ENCODE measurements at places on chromosomes 4 and X. TPM values are rescaled to one million over a fixed set of nuclear protein-coding genes. Genes with fewer than 3 reads are reported as not detected.

FHDC1 gene
- 0.08 TPM for total RNA-seq

GRCh38 chr4:121380776-121381462 is at the start of gene QRFPR:
QRFPR (minus strand) TSS chr4:121381018; CDS start chr4:121380647, 371 bp downstream.
- DNase-seq, result no peak

DNA sequence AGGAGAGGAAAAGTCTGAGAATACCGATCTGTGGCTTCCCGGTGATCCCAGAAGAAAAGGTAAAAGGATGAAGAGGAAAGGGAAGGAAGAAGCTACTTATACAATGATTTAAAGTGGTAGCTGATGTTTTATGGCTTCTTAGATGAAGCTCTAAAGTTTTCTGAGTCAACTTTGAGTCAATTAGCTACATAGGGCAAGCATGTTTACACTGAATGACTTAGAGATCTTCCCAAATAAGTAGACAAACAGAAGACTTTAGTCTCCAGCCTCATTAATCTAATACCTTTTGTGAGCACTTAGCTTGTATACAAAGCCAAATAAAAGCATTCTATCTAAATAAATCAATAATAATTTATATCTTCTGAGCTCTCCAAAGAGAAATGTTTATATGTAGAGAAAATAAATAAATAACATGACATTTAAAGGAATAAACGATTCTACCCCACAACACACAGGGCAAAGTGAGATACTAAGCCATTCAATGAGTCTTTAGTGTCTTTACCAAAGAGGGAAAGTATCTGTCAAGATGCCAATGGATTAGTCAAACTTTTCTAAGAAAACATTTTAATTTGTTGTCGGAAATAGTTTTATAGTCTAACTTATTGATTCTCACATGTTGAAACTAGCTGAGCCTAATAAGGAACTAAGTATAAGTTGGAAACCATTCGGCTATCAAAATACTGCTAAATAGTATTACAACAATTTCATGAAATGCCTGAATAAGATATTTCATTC is 46.0 kb upstream of the TMEM184C start:
- no peak for DNase-seq

ENAM gene
- total RNA-seq, result not detected

- no peak for DNase-seq
Measured at GRCh38 chr4:172232966-172233365, 419.8 kb downstream of the GALNTL6 start.

CA5B gene
- total RNA-seq, result 33.9 TPM

GAGE12E gene
- not detected for total RNA-seq

GRCh38 chr4:142523111-142523510 is 323.0 kb downstream of the INPP4B start:
- no peak for DNase-seq

DNA sequence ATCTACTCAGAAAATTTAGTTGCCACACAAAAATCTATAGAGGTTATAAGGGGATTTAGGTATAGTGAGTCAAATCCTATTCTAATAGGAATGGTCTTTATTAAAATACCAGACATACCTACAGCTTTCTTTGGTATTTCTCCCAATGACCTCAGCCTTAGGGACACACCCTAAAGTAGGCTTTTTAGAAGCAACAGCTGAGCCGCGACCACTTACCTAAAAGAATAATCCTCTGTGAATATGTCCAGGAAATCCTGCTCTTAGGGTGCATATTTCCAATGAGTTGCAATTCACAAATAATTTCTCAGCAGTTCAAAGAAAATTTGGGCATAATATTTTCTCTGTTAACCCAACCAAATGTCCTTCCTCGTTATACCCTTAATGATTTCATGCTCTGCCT is 2.7 kb downstream of the DCX start:
- no peak for DNase-seq

DNA sequence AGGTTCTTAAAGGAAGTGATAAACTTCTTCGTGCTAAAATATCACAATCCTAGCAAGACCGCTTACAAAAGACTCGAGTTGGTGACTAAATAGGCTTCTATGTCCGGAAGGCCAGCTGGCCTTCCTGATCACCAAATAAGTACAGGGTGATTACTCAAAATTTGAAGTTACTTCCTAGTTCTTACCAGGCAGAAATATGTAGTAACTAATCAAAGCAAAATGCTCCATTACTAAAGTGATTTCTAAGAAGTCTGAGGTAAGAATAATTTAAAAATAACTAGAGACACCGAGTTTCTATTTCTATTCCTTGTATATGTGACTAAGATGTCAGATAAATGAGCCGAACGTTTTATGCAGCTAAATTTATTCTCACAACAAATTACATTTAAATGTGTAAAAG is 62.2 kb downstream of the NSUN7 start:
- DNase-seq, result no peak

- DNase-seq, result no peak
Measured at GRCh38 chr4:18931643-18932377, 910.3 kb upstream of the LCORL start.

DNA sequence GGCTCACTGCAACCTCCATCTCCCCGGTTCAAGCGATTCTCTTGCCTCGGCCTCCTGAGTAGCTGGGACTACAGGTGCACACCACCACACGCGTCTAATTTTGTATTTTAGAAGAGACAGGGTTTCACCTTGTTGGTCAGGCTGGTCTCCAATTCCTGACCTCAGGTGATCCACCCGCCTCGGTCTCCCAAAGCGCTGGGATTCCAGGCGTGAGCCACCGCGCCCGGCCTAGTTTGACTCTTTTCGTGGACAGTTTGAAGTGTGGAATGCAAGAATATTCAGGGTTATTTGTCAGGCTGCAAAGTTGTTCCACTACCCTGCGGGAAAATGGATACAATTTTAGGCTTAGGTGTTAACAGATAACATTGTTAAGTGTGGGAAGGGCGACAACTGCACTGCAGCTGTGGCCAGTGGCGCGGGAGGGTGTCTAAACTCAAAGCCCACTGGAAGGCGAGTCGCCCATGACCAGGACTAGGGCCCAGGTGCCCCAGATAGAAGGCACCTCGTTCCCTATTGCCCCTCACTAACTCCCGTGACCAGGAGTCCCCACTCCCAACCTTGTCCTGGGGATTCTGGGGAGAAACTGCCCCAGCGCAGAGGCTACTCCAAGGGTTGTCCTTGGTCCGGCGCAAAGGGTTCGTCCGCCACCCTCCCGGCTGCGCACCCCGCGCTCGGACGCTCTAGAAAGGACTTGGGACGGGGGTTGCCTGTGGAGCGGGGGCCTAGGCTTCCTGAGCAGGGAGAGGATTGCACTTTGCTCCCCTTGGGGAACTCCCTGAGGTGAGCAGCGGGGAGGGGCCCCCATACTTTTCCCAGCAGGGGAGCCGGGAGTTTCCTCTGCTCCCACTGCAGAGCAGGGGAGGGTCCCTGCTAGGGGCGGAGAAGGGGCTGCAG is 1.1 kb upstream of the CD99 start:
- DNase-seq, result no peak

ABCB7 gene
- total RNA-seq, result 17.3 TPM

DNA sequence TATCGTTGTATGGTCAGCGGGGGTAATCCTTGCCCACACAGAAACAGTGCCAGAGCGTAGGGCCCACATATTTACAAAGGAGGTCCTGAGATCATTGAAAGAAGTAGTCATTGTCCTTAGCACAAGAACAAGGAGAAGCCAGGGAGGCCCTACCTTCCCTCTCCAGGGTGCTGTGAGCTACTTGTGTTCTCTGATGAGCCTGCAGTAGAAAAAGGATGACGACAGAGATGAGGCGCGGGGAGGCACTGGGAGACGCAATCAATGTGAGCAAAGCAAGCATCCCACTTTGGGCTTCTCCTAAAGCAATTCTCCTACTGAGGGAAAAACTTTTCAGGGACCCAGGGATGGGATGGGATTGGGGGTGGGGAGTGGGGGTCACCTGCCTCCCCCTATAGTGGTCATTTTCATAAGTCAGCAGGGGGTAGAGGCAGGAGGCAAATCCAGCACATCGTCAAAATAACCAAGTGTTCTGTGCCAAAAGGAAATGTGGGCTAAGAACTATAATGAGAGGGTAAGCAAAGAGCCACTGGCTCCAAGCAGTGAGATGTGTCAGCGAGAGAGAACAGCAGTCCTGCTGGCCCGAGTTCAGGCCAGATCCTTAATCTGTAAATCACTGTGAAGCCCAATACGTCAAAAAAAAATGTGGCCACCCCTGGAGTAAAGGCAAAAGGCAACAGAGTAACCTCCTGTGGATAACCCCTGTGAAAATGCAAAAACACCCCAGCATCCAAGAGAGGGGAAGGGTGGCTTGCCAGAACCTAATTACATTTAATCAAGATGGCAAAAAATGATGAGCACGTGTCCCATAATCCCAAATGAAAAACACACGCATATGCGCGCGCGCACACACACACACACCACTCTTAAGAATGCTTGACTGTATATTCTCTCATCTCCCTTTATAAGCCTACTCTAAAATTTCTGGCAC is 136.6 kb upstream of the HHIP start:
- no peak for DNase-seq

DNA sequence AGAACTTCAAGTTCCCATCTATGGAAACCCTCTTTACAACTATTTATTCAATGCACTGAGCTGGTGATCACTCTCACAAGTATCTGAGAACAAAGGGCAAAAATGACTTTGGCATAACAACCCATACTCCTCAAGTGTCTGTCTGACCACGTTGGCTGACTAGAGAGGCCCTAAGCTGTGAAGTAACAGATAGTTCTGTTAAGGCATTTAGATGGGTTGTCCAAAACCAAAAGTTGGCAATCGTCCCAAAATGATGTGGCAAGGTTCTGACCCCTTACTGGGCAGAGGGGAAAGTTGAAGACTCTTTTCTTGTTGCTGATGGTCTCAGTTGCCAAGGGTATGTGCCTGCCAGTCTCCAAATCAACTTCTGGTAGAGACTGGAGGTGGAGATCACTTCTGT is 524.8 kb downstream of the PPARGC1A start:
- no peak for DNase-seq

DNA sequence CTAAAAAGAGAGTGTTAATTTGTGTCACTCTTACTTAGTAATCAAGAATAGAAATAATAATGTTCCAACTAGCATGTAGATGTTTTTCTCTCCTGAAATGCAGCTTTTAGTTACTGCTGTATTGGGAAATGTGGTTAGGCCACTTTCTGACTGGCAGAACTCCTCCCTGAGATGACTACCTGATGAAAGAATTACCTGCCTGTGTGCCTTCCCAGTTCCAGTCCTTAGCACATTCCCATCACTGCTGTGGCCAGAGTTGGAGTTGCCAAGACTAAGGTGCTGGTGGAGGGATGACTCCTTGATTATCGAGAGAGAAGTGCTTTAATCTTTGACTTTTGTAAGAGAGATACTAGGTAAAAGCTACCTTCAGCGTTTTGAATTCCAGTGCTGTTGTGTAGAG is 9.5 kb downstream of the GAB1 start:
- no peak for DNase-seq

DNA sequence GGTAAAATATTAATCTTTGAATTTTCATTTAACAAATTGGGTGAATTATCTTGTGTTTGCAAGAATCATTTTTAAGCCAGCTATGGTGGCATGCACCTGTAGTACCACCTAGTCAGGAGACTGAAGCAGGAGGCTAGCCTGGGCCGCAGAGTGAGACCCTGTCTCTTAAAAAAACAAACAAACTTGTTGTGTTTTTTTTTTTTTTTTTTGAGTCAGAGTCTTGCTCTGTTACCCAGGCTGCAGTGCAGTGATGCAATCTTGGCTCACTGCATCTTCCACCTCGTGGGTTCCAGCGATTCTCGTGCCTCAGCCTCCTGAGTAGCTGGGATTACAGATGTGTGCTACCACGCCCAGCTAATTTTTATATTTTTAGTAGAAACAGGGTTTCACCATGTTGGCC is 2.2 kb downstream of the TXLNG start:
- DNase-seq, result no peak

DNA sequence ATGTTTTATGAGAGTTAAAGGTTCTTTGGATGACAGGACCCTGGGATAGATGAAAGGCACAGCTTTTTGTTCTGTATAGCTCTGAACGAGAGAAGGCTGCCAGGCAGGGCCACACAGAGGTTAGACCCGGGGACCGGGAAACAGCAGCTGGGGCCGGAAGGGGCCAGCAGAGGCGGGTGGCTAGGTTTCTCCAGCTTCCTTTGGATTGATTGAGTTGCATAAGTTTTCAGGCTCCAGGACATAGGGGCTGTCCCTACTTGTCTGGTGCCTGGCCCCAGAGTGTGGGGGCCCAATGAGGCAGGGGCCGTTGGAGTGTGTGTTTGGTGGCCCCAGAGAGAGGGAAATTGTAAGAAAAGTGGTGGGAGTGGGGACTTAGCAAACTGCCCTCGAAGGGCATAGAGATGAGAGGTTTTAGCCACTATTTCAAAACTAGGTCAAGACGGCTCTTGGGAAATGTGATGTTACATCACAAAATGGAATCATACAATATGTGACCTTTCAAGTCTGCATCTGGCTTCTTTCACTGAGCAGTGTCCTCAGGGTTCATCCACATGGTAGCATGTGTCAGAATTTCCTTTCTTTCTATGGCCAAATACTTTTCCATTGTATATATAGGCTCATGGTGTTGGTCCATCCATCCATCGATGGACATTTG is 3.7 kb downstream of the ZFP92 start:
- DNase-seq, result no peak

FAT4 gene
- total RNA-seq, result not detected

SERPINA7 gene
- total RNA-seq, result not detected

GRCh38 chrX:55029291-55029690 is 1.5 kb downstream of the ALAS2 start:
- DNase-seq, result no peak

DNA sequence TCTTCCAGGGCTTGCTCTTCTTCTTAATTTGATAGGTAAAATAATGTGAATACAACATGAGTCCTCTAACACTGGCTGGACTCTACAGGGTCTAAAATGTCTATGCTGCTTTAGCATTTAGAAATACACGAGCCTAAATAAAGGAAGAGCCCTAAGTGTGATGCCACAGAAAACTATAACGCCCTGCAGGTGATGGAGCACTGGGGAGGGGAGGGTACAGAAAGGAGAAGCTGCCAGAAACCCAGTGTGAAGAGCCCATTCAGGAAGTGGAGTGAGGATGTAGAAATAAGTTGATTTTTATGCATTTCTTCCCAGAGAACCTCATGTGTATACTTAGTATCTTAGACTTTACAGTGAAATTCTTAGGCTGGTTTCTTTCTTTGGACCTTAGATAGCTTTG is 83.4 kb downstream of the TNIP2 start:
- DNase-seq, result no peak

- DNase-seq, result no peak
Measured at GRCh38 chr4:101649790-101650515, 140.6 kb upstream of the BANK1 start.

DCAF8L2 gene
- total RNA-seq, result not detected

- no peak for DNase-seq
Measured at GRCh38 chr4:106595906-106596305, 227.3 kb upstream of the GIMD1 start.

DNA sequence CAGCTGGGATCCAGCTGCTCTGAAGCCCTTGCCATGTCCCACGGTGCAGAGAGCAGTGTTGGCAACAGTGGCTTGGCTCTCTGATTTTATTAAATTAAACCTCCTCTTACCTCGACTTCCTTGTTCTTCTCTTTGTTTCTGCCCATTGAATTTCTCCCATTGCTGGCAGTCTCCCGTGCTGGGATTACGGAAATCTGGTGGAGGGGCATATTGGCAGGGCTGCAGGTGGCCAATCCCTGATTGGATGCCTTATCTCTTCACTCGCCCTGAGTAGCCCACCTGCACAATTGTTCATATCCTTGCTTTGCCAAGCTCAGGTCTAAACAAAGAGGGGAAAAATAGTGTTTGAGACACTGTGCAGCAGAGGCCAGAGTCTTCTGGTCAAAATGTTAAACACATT is 493.9 kb downstream of the TMA16 start:
- no peak for DNase-seq

- DNase-seq, result no peak
Measured at GRCh38 chr4:158496030-158496741, 25.5 kb upstream of the RXFP1 start.
